ENCODE measurements at places on chromosomes 2 and 18.

DNA sequence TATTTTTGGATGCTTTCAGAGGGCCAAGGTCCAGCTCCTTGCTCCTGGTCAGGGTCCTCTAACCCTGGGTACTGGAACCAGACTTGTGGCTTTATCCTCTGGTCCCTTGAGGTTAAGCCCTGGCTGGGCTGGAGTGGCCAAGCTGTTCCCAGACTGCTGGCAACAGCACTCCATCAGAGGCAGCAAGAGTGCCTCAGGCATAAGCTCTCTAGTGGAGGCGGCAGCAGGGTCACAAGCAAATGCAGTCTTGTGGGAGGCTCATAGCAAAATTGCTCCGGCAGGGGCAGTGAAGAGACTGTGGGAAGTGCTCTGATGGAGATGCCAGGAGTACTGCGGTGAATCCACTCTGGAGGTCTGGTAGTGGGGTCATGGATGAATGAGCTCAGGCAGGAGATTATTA, 128.9 kb upstream of the OTOS start:
- no peak for DNase-seq

DNA sequence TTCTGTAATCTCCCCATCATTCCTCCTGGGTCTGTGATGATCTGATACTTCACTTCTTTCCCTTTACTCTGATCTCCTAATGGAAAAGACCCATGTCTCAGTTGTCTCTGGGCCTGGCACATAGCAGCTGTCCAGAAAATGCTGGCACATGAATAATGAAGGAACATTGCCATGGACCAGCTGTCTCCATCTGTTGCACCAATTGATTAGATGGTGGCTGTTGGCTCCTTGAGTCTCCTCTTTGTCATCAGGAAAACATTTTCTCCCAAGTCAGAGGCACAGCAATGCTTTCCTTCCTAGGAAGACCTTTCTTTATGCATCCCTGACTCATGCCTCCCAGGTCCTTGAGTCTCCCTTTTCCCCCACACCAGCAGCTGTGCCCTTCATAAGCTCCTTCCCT, 286.2 kb upstream of the CXCR4 start:
- no peak for DNase-seq

DNA sequence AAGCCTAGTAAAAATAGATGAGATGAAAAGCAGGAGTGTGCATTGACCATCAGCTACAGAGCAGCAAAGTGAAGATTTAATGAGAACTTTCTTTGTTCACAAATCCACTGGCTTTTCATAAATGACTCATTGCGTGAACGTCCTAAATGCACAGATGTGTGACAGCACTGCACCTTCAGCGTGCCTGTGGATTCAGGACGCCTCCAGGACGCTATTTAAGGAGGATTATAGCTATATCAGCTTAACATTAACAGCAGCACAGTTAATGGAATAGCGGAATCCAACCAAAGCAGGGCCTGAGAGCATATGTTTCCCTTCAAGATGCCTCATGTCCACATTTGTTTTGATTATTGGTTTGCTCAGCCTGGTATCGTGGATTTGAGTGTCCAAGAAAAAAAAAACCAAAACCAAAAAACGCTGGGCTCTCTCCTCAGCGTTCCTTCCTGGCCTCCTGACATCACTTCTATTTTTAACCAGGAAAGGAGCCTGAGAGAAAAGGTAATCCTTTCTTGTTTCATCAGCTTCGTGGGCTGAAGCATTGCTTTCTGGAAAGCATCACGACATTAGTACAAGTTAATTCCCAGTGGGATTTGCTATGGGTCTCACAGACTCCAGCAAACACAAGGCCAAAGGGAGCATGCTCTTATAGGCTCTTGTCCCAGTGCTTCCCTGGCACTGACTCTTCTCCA, 447.0 kb upstream of the SMIM21 start:
- no peak for DNase-seq

GRCh38 chr2:84847326-84848050, 33.4 kb downstream of the TRABD2A start:
- DNase-seq = no peak

DNA sequence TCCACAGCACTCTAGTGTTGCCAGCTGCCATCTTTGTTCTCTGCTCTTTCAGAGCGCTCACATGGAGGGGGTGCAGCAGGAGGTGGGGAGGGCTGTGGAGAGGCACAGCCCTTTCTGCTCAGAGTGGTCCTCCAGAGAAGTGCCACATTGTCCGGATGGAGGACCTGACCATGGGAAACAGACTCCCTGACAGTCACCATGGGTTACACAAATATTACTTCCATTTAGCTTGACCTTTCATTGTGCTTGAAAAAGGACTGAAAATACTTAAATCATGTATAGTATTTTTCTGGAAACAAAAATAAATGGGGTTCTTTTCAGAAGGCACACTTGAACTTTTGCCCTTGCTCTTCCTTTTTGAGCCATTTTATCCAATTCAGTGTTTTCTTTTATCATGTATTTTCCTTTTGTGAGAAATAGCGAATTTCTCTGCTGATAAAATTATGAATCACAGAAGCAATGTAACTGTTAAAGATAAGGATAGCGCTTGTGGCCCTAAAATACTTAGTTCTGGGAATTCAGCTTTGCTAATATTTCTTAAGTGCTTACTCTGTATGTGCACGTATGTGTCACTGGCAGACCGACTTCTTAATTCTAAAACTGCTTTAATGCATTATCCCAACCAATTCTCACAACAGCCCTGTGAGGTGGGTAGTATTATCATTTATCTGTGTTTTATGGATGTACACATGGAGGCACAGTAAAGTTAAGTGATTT, 34.2 kb downstream of the SPATS2L start:
- DNase-seq = no peak

DNA sequence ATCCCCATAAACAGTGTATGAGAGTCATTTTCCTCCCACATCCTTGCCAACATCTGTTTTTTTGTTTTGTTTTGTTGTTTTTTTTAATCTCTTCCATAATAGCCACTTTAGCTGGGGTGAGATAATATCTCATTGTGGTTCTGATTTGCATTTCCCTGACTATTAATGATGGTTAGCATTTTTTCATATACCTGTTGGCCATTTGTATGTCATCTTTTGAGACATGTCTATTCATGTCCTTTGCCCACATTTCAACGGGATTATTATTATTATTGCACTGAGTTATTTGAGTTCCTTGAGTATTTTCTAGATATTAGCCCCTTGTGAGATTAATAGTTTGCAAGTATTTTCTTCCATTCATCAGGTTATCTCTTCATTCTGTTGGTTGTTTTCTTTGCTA, 223.3 kb downstream of the LPIN1 start:
- DNase-seq = no peak

- DNase-seq = no peak
These were observed 1642.5 kb upstream of the TMEFF2 start for GRCh38 chr2:193837111-193837738.

DNA sequence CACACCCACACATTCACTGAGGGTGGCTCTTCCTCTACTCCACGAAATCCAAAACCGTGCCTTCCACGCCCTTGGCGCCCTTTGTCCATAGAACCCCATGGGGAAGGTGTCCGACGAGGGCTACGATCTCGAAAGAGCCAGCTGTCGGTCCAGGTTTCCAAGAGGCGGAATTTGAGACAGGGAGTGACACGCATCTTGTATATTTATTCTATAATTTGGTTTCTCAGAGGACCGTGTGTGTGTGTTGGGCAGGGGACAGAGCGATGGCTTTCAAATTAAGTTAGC, 726 bp downstream of the C2orf69 start:
- DNase-seq = no peak

DNA sequence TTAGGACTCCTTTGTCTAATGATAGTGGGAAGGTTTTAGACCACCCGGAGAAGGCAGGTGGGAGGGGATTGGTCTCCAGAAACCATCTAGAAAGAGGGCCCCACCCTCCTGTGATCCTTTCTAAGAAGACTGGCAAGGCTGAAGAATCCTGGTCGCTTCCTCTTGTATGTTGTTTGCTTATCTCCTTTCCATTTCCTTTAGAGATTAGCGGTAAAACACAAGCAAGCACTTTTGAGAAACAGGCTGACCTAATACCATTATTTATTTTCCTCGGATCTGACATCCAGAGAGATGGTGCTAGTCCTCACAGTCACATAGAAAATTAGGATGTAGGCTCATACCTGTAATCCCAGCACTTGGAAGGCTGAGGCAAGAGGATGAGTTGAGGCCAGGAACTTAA, 45.2 kb upstream of the SPRED2 start:
- no peak for DNase-seq

Data from H54 (cell line).